ENCODE measurements at places on chromosomes 13 and 19.

GRCh38 chr13:30700364-30700763, 35.0 kb upstream of the ALOX5AP start:
- DNase-seq: no peak

DNA sequence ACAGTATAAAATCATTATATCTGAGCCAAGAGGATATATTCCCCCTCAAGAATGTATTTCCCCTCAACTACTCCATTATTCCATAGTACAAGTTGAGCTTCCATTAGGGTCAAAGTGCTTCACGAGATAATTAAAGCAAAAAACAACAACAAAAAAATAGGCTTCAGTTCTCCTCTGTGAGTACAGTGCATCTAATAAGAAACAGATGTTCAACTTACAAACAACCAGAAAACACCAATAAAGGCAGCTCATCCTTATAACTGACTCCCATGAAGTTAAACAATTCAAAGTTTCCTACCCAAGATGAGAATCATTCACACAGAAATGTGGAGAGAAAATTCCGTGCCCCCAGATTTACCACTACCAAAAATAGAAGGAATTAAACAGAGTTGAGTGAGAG, 854.4 kb downstream of the PCDH9 start:
- no peak for DNase-seq

DNA sequence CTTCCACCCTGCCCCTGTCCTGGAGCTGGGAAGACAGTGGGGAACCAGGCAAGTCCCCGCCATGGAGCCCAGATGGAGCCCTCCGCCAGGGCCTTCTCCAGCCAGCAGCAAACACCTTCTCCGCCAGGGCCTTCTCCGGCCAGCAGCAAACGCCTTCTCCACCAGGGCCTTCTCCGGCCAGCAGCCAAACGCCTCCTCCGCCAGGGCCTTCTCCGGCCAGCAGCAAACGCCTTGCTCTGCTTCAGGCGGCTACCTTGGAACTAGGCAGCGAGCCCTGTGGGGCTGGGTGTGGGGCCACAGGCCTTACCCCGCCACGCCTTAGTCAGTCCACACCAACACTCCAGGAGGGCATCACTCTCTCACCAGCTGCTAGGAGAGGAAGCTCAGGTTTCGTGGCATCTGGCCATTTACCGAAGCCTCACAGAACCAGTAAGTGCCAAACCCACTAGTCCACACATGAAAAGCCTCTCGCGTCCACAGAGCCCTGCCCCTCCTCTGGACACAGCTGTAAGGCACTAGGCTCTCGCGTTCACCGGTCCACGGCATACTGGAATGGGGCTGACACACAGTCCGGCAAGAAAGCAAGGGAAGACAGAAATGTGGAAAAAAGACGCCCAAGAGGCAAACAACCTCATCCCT, 41.0 kb downstream of the MLLT1 start:
- no peak for DNase-seq

- no peak for DNase-seq
Measured at GRCh38 chr13:43057653-43058317, 34.4 kb downstream of the DNAJC15 start.

DNA sequence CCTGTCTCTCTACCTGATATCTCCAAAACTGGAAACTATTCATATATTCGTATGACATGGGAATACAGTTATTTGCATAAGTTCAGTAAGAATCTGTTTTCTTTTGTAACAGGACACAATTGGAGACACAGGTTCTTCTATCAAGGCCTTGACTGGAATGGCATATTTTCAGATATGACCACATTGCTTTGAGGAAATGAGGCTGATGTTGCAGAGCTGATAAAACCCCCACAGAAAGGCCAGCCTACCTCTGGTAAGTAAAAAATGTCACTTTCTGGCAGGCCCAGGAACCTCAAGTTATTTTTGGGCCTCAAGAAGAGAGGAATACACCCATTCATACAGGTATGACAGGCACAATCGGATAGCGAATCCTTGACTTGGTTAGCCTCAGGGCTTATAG, 29.5 kb upstream of the KBTBD6 start:
- no peak for DNase-seq

- no peak for DNase-seq
Measured at GRCh38 chr19:6767081-6767356, 216 bp downstream of the SH2D3A start.

- DNase-seq: no peak
Measured at GRCh38 chr19:5969476-5969875, 8.5 kb downstream of the RANBP3 start.

DNA sequence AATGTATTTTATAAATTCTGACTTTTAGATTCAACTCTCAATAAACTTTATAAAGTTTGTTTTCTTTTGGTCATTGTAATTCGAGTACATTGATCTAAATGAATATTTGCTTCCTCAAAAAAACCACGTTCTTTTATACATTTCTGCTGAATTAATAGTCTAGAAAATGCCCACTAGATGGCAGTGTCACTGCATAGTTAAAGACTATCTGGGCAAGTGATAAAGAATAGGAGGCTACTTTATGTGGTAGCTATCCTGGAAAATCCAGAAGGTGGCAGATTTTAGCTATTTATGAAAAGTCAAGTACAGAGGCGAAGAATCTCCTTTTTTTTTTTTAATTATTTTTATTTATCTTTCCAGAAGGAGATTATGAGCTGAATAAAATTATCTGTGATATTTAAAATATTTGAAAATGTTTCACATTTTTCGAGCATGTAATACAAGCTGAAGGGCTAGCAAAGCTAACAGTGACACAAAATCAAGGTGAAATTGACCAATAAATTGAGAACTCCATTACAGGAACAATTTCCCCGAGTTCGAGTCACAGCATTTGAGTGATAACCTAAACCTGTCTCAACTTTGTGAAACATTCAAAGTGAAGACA, 221.8 kb downstream of the OLFM4 start:
- DNase-seq: no peak

GRCh38 chr13:98910501-98910951, 67.3 kb downstream of the DOCK9 start:
- DNase-seq: no peak

GRCh38 chr13:112784811-112785482, 95.1 kb downstream of the ATP11A start:
- DNase-seq: no peak

DNA sequence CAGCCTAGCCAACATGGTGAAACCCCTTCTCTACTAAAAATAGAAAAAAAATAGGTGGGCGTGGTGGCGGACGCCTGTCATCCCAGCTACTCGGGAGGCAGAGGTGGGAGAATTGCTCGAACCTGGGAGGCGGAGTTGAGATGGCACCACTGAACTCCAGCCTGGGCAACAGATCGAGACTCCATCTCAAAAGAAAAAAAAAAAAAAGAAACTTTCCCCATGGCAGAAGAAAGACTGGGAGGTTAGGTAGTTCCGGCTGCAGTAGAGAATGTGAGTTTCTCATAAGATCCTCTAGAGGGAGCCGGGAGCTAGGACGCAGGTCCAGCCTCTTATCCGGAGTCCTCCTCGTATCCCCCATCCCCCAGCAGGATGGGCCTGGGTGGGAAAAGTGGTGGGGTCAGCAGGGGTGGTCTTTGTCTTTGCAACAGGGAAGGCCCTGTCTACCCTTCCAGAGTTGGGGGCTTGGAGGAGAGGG, 13.2 kb upstream of the CREB3L3 start:
- DNase-seq: no peak

DNA sequence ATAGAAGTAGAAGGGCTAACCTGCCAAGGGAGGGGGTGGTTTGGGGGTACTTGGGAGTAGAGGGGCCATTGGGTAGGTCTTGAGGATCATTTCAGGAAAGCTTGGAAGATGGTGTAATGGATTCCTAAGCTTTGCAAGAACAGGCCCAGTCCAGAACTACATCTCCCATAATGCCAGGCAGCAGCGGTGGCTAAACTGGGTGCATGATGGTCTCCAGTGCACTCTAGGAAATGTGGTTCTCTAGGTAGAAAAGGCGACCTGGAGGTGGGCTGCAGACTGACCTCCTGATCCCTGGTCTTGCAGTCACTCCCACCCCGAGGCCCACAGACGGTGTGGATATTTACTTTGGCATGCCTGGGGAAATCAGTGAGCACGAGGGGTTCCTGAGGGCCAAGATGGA, 3.8 kb downstream of the APLP1 start:
- no peak for DNase-seq

DNA sequence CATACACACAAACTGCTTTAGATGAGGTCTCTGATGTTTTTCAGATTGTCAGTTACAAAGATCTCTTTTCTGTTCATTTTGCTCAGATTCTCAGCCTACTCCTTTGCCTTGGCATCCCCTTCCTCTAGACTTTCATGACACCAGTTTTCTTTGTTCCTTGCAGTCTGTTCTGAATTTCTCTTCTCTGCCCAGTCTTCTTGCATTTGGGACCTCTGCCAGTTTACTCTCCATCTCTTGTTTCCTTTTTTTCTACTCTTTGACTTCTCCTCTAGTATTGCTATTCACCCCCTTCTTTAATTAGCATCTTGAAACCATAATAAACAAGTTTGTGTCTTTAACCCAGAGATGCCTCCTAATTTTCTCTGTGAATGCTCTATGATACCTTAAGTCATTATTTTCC, 26.1 kb downstream of the EDNRB start:
- no peak for DNase-seq

DNA sequence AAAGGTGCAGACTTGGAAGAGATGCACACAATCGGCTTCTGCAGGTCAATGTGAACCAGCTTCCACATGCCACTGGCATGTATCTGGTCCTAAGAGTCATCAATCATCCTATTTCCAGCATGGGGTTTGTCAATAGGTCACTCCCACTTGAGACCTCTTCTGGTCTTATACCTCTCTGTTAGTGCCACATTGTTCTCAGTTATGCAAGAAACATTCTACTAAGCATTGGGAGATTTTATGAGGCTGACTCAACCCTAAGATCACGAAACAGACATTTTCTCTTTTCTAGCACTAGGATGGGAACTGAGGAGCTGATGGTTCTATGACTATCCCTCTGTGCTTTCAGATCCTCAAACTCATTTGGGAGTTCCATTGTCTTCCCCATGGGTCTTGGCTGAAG, 581.5 kb upstream of the KLF12 start:
- no peak for DNase-seq

DNA sequence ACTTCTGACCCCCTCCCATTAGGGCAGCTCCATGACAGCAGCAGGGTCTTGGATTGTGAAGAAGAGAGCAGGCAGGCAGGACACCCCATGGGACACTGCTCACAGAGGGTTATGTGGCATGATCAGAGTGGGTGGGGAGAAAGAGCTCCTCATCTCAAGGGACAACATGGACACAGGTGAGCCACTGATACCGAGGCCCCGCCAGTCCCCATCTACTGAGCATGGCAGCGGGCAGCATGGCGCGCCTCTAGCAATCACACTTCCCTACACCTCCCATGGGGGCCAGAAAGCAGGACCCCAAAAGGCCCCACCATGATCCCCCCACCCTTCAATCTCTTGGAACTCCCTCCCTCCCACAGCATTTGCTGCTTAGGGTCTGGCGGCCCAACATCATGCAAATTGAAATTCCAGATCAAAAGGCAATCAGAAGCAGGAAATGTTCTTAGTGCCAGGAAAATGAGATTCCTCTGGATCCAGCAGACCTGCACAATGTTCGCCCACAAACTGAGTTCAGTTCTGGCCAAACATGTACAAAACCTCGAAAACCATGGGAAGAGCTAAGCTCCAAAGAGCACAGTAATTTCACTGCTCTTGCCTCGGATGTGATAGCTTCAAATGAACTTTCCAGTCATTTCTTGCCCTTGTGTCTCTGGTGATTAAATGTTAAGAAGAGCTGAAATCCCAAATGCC, 14.8 kb downstream of the DOCK9 start:
- no peak for DNase-seq

DNA sequence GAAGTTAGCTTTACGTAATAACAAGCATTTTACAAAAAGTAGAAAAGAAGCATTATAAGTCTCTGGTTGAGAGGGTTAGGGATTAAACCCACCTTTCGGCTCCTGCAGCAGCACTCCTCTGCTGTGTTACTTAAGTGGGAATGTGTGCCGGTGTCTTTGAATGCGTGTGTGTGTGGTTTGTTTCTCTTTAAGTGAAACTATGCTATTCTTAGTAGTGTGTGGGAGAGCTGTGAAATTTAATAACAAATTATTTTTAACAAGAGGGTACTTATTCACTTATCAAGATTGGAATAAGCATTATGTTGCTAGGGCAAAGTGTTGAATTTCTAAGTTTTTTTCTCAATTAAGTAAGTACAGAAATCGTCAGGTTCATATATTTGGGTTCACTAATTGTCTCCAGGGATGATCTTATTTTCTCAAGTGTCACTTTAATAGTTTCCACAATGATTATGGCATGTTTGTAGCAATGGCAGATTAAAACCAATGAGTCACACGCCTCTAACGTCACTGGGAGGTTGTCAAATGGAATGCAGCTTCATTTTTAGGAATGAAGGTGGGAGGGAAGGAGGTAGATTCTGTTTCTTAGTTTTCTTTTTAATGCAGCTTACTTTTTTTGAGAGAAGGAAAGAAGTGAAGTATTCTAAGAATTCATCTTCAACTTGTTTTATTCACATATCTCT, 151.3 kb downstream of the LMO7 start:
- DNase-seq: no peak

DNA sequence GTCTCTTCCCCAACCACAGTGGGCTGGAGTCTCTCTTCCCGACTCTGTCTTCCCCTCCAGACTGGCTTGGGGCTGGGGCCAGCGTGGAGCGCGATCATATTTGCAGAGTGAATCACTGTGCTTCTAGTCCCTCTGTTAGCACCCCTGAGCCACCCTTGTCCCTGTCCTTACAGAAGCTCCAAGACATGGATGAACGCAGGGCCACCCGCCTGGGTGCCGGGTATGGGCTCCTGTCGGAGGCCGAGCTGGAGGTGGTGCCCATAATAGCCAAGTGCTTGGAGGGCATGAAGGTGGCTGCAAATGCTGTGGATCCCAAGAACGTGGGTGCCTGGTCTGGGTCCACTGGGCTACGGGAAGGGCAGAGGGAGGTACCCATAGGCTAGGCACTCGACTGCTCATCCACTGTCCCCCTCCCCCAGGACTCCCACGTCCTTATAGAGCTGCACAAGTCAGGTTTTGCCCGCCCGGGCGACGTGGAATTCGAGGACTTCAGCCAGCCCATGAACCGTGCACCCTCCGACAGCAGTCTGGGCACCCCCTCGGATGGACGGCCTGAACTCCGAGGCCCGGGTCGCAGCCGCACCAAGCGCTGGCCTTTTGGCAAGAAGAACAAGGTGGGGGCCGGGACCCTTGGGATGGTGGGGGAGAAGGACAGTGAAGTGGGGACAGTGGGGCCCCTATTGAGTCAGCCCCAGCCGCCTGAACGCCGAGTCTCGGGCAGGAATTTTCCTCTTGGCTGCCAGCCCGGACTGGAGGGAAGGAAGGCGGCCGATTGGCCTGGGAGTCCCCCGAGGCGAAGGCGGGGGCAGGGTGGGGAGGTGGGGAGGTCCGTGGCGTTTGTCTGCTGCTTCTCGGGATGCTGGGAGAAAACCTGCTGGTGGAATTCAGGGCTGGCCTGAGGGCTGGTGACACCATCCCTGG, 5.2 kb downstream of the TRIP10 start:
- DNase-seq: no peak

GRCh38 chr19:2097203-2097885, 629 bp downstream of the IZUMO4 start:
- DNase-seq: no peak

All from stimulated activated CD8-positive, alpha-beta memory T cell treated with anti-CD3 and anti-CD28 coated beads, Interleukin-15, amount 100 ng/mL, for 1 hour (primary cell).